ENCODE measurements at places on chromosomes 6 and 20.

DNA sequence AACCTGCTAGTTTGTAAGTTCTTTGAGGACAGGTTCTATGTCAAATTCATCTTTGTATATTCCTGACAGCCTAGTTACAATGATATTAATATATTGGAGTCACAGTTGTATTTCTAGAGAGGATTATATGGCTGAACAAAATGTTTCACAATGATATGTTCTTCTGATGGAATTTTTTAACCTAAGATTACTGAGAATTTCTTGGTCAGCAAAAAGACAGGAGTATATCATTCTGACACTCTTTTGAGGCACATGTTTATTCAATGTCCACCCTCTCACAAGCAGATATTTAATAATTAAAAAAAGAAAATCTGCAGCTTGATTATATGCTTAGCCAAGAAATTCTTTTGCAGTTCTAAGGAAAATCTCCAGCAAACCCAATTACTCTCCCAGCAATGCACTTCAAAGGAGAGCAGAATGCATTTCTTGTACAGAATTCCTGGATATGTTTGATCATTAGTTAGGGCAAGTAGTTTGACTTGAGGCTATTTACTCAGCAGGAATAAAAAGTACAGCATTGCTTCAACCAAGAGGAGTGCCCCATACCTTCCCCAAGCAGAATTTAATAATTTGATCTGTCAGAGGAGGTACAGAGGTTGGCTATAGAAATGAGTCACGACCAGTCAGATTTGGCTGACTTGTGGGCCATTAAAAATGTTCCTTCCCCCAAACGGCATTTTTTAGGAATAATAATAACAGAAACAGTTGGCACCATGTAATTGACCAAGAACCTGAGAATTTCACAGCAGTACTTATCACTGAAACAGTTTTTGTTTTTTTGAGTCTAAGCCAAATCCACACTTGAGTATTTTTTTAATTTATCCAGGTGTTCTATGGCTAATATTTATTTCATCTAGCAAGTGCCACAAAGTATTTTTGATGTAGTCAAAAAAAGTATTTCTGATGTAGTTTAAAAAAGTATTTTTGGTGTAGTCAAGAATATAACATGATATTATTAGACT, 508.1 kb upstream of the FLRT3 start:
- H3K36me3 ChIP-seq: no peaks in the 10 kb centered on the region
- H3K4me3 ChIP-seq: no peak overlapping the region
- DNase-seq: no peak
- no peak overlapping the region for H3K27ac ChIP-seq

DNA sequence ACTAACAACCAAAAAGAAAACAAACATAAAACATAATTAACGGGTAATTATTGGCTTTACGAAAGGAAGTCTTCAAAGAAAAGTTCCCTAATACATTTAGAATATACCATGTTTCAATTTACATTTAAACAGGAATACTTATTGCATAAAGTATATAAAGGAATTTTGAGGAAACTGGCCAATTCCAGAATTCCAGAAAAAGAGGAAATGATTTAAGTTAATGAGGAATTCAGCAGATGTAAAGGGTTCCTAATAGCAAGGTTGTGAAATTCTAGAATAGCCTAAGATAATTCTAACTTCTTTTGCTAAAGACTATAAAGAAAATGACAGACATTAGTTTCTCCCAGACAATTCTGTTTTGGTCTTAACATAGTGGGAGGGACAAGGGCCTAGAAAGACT, 35.0 kb downstream of the DTNBP1 start:
- no peak for DNase-seq
- H3K4me3 ChIP-seq: no peak overlapping the region
- H3K4me1 ChIP-seq: peaks cover 36% of the 10 kb centered on the region
- H3K27ac ChIP-seq: no peak overlapping the region
- no peaks in the 10 kb centered on the region for H3K36me3 ChIP-seq

DNA sequence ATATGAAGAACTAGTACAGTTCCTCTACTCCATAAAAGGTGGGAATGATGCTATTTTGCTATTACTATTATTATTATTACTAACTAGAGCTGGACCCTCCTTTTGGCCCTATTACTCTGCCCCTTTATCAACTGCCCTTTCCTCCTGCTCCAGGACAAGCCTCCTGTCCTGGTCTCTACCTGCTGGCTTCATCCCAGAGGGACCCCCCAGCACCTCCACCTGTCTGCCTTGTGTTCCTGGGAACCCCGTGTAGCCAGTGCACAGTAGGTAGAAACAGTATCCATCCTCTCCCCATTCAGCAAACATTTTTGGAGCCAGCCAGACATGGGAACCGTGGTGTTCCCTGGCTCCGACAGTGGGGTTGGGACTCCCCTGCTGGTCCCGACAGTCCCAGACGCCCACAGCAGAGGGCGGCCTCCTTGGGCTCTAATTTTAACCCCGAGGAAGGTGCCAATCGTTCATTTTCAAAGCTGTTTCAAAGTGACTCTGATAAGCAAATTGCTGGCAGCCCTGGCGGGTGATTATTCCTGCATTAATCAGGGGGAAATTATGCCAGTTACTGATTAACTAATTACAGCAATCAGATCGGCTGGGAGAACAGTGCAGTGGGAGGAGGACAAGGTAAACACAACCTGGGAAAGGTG, 44.2 kb upstream of the MDGA1 start:
- H3K27me3 ChIP-seq: no peaks in the 10 kb centered on the region
- no peak overlapping the region for H3K27ac ChIP-seq
- no peaks in the 10 kb centered on the region for H3K4me1 ChIP-seq
- H3K36me3 ChIP-seq: no peaks in the 10 kb centered on the region
- DNase-seq: no peak
- H3K4me3 ChIP-seq: no peak overlapping the region

GRCh38 chr6:2135401-2135800, 110.0 kb downstream of the GMDS start:
- no peaks in the 10 kb centered on the region for H3K36me3 ChIP-seq
- no peak for DNase-seq
- no peak overlapping the region for H3K27ac ChIP-seq

DNA sequence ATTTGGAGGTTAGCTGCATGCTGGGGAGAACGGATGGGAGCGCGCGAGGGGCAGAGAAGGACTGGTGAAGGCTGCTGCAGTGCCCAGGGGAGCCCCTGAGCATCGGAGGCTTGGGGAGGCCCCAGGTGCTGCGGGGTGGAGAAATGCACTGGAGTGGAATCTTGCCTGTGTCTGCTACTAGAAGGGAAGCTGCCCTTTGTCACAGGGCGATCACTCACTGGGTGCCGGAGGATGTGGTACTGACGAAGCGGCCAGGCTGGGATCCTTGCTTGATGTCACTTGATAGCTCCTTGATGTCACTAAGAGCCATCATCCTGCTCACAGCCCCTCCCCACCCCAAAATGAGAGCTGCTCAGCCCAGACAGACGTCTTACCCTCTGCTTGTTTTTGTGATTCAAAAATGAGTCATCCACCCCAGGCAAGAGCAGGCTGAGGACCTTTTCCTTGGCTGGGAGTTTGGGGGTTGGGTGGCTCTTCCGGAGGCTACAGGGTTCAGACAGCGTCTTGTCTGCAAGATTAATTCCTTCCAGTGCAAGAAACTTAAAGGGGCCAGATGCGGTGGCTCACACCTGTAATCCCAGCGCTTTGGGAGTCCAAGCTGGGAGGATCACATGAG, 62.6 kb upstream of the PMEPA1 start:
- H3K4me3 ChIP-seq: no peak overlapping the region
- H3K27me3 ChIP-seq: no peaks in the 10 kb centered on the region
- H3K36me3 ChIP-seq: no peaks in the 10 kb centered on the region

- H3K27me3 ChIP-seq: no peaks in the 10 kb centered on the region
- no peak overlapping the region for H3K4me3 ChIP-seq
- no peak for DNase-seq
- H3K4me1 ChIP-seq: no peaks in the 10 kb centered on the region
- H3K27ac ChIP-seq: no peak overlapping the region
Measured at GRCh38 chr6:129733290-129733689, 23.3 kb upstream of the ARHGAP18 start.

DNA sequence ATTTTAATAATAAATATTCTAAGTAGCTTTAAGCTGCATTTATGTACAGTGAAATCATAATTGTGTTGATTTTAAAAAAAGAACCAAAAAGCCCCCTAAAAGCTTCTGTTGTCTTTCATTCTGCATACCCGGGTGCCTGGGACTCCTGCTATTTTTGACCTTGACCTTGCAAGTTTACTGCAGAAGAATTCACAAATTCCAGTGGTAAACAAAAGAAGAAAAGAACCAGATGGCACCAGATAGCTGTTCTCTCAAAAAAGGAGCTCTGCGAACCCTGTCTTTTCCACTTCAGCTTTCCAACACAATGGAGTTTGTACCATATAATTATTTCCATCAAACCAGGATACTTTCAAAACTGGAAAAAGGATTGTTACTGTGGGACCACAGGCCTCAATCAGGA, 363.3 kb downstream of the SMOC2 start:
- H3K4me1 ChIP-seq: no peaks in the 10 kb centered on the region
- H3K4me3 ChIP-seq: no peak overlapping the region
- DNase-seq: no peak
- H3K36me3 ChIP-seq: no peaks in the 10 kb centered on the region

GRCh38 chr20:18851629-18852028, 38.0 kb downstream of the SCP2D1 start:
- H3K27ac ChIP-seq: peak overlapping the region; percentile 38
- no peaks in the 10 kb centered on the region for H3K27me3 ChIP-seq
- no peak for DNase-seq

DNA sequence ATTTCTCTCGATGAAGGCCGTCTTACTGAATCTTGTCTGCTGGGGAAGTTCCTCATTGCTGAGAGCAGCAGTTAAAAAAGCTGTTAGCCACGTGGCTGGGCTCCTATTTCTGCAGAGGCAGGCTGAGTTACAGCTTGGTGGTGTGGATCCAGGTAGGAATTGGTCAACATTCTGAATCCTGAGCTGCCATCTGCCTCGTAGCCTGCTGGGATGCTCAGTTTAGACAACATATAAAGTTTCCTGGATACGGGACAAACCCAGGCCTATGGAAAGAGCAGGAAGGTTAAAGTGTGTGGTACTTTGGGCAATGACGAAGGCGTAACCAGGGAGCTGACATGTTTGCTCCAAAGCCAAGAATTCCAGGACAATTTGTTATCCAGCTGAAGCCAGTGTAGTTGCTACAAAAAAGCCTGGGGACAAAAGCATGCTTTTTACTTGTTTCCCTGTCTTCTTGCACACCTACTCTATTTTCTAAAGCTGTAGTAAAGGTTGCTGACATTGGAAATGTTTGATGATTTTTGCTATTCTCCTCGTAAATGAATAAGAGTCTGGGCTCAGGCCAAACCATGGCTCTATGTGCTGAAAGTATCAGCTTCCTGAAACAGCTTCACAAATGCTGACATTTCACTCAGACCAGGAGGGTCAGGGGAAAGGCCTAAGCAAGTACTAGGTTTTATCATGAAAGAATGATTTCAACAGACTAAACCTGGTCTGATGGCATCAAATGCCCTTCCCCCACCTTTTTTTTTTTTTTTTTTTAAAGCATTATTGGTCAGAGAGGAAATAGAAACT, 12.4 kb upstream of the MYLK2 start:
- peaks cover 12% of the 10 kb centered on the region for H3K36me3 ChIP-seq
- no peak overlapping the region for H3K27ac ChIP-seq
- H3K4me3 ChIP-seq: no peak overlapping the region
- no peaks in the 10 kb centered on the region for H3K27me3 ChIP-seq
- DNase-seq: no peak
- H3K4me1 ChIP-seq: peaks cover under 1% of the 10 kb centered on the region

GRCh38 chr6:5472571-5472970, 211.3 kb downstream of the FARS2 start:
- H3K27me3 ChIP-seq: no peaks in the 10 kb centered on the region
- no peaks in the 10 kb centered on the region for H3K4me1 ChIP-seq
- no peaks in the 10 kb centered on the region for H3K36me3 ChIP-seq
- no peak overlapping the region for H3K27ac ChIP-seq

GRCh38 chr6:101069191-101069795, 188.2 kb upstream of the ASCC3 start:
- DNase-seq: no peak
- no peaks in the 10 kb centered on the region for H3K4me1 ChIP-seq
- H3K4me3 ChIP-seq: no peak overlapping the region
- no peaks in the 10 kb centered on the region for H3K36me3 ChIP-seq
- H3K27me3 ChIP-seq: no peaks in the 10 kb centered on the region
- H3K27ac ChIP-seq: no peak overlapping the region

GRCh38 chr6:112054001-112054400, at the start of gene CCN6:
CCN6 (plus strand) TSS chr6:112054104; CDS start chr6:112054358, 254 bp downstream.
- H3K27me3 ChIP-seq: no peaks in the 10 kb centered on the region
- H3K4me1 ChIP-seq: no peaks in the 10 kb centered on the region
- H3K36me3 ChIP-seq: no peaks in the 10 kb centered on the region
- H3K27ac ChIP-seq: no peak within 1 kb of the TSS
- DNase-seq: no peak

DNA sequence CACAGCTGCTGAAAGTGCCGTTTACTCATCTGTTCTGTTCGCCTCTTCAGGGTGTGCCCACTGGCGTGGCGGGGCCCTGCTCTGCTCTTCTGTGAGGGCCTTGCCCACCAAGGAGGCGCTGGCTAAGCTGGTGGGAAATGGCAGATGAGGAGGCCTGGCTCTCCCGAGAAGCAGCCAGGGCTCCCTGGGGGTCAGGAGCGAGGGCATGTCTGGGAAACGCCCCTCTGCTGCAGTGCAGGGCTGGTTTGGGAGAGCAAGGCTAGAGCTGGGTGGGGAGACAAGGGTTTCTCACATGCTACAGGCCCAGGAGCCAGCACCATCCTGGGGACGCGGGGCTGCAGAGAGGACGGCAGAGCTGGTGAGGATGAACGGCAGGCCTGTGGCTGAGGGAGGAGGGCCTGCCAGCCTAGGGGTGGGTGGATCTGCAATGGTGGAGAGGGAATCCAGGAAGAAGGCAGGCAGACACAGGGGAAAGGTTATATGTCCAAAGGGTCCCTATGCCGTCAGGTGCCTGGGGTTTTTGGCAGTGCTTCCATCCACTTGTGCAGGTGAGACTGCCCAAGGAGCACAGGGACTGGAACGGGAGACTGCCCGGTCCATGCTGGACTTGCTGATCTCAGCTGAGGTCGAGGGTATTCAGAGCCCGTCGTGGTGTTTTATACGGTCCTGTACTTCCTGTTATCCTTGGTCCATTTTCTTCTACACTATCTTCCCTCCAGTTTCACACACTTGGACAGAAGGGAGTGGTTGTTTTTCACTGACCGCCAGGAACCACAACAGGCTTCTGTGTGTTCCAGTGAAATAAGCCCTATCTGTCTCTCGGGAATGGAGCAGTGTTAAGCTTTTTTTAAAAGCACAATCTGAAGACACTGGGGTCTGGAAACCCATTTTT, 119.2 kb downstream of the SYCP2 start:
- no peaks in the 10 kb centered on the region for H3K36me3 ChIP-seq
- DNase-seq: no peak
- H3K4me1 ChIP-seq: no peaks in the 10 kb centered on the region
- no peak overlapping the region for H3K4me3 ChIP-seq
